ENCODE measurements at places on chromosomes 5 and 9.

DNA sequence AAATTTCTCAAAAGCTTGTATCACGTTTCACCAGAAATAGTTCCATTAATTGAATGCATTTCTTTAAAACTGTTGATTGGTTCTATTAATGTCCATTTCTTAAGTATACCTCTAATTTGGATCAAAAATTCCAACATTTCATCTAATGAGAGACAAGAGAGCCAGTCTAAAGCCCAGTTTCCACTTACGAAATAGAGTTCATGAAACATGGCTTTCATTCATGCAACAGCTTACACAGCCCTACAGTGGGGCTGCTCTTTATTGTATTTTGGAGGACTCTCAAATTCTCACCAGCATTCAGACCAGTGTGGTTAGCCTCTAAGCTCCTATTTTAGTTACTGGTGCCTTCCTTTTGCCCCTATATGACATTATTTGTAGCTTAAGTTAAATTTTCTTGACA lies 566.9 kb upstream of the RGMB start:
- no peak for DNase-seq

DNA sequence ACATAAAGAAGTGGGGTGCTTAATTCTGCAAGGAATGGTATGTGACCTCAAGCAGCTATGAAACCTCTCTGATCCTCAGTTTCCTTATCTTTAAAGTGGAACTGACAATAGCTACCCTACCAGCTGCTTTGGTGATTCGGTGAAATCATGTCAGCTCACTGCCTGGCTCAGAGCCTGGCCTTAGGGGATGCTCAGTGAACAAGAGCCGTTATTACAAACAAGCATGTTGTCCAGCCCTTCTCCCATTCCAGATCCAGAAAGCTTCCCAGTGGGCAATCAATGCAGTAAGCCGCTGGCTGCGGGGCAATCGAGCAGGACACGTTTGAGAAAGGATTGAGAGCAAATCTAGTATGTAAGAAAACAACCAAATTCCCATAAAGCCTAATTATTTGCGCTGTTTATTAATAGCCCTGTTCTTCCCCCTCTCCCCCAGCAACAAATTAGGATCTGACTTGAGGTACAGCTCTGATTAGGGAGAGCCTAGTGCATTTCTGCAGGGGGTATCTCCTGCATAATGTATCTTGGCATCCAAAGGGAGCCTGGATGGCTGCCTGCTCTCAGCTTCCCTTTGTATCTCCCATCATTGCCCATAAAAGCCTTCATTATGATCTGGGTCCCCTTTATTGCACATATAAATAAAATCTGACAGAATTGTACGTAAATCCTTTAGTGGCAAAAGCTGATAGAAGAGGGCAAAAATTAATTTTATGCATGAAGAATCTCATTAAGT lies 371.4 kb downstream of the TMEM232 start:
- DNase-seq: no peak

DNA sequence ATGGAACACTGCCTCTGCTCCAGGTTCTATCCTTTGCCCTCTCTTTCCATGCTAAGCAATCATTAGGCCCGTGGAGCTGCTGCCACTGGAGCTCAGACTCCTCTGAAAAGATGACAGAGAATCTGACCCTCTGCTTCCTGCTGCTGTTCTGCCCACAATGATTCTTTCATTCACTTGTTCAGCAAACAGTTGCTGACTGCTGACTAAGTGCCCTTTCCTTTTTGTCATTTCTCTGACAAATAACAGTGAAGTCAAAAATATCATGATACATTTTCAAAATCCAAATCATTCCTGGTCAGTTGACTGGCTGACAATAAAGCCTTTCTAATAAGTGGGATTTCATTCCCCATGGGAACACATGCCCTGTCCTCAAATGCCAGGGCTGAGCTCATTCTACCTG lies 110.1 kb downstream of the SIL1 start:
- DNase-seq: no peak

- DNase-seq: no peak
Observed at GRCh38 chr5:111854186-111854585, 97.2 kb upstream of the NREP start.

GRCh38 chr5:90792725-90793124 lies 234.1 kb downstream of the ADGRV1 start:
- DNase-seq: no peak

DNA sequence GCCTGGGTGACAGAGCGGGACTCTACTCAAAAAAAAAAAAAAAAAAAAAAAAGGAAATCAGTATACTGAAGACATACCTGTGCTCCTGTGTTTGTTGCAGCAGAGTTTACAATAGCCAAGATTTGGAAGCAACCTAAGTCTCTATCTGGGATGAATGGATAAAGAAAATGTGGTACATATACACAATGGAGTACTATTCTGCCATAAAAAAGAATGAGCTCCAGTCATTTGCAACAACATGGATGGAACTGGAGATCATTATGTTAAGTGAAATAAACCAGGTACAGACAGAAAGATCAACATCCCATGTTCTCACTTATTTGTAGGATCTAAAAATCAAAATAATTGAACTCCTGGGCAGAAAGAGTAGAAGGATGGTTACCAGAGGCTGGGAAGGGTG lies 22.9 kb downstream of the ADAM19 start:
- no peak for DNase-seq

GRCh38 chr5:10456583-10457420 lies 15.1 kb downstream of the ROPN1L start:
- DNase-seq: no peak

GRCh38 chr5:1540166-1540565 lies 16.4 kb upstream of the LPCAT1 start:
- no peak for DNase-seq

DNA sequence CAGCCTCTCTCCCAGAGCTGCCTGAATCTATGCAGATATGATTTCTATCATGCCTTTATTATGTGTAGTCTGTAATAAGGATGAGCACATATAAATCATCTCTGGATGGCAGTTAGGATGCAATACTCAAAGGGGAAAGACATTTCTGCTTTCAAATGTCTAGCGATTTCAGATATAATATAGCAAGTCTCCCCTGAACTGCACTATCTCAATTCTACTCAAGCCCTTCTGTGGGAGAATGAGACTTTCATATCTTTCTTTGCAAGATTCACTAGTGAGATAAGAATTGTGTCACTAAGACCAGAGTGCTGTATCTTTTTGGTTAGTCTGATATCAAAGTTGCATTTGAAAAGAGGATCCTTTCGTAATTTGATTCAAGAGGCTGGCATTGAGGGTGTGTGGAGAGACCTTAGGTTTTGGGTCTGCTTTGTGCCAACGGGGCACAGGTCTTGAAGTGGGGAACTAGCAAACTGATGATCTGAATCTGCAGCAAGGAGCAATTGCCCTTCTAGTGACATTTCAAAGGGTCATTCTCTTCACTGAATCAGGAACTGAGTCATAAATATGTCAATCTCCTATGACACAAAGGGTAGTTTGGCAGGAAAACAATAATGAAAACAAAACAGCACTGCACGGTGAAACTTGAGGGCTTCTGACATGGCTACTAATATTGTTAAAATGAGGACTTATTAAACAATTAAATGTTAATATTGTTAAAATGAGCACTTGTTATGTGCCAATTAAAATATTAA lies 305.5 kb upstream of the CLINT1 start:
- no peak for DNase-seq

- no peak for DNase-seq
Observed at GRCh38 chr5:11602298-11602697, 301.9 kb downstream of the CTNND2 start.

GRCh38 chr5:129977810-129978209 lies 73.5 kb downstream of the CHSY3 start:
- no peak for DNase-seq

DNA sequence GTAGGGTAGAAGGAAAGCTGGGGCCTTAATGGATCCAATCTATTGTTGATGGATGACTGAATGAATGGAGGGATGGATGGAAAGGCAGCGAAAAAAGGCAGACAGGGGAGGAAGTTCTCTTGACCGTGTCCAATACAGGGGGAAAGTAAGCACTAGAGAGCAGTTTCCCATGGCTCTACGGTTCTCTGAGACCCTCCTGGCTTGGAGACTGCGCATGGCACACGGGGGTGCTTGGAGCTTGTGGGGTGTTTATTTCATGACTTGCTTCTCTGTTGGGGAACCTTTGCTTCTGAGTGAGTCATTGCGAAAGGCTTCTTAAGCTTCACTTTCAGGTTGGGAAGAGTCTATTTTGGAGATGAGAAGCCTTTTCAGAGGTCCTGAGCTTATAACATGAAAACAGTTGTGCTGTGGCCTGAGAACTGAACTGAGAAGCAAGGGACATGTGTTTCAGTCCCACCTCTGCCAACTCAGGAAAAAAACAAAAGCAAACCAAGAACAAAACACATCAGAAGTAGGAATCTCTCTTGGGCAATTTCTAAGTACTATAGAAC lies 12.8 kb upstream of the TEX48 start:
- DNase-seq: no peak

DNA sequence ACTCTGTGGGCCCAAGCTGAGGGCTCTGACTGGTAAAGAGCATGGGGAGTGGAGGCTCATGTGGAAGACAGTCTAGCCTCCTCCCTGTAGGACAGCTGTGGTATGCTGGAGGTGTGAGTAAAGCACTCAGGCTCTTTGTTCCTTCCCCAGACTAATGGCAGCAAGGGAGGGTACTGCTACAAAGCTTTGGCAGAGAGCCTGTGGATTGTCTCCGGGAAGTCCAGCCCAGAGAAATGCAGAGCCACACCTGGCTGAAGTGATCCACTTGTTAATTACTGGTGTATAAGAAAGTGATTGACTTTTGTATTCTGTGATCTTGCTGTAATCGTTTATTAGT lies 161.7 kb downstream of the OXCT1 start:
- DNase-seq: no peak

GRCh38 chr5:56305001-56305950 lies 72.1 kb upstream of the ANKRD55 start:
- DNase-seq: no peak

GRCh38 chr5:161857358-161857757 lies 9.4 kb downstream of the GABRA1 start:
- DNase-seq: no peak

DNA sequence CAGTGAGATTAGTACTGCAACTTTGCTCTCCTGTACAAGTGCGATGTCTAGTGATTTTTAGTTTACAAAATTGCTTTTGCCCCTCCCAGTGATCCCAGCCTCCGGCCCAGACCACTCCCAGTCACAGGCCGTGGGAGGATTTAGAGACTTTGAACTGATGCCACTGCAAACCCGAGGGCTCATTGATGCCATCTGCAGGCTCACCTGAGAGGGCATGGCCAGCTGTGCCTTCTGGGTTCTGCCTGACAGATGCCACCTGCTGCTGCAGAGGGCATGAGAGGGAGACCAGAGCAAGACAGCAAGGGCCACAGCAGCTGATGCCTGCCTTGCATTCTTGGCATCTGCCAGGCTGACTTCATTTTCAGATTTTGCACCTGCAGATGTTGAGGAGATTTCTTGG lies 593.8 kb downstream of the CDK5RAP2 start:
- no peak for DNase-seq

GRCh38 chr5:54603372-54603771 lies 85.8 kb downstream of the SNX18 start:
- no peak for DNase-seq

GRCh38 chr5:120779674-120780073 lies 315.6 kb downstream of the PRR16 start:
- no peak for DNase-seq

All from nephron progenitor cell (in vitro differentiated cells).